Left lung (tissue), 14 donors: ENCODE measurements at places on chromosomes 2 and 18. TPM values are rescaled to one million over a fixed set of nuclear protein-coding genes. Genes with fewer than 3 reads are reported as not detected.
A peak's percentile ranks its signal among the peaks of the same experiment; 100 is the strongest.

- peak; percentile 82 for DNase-seq
These were observed 83.4 kb upstream of the RTN4 start for GRCh38 chr2:55133467-55134315.

DNA sequence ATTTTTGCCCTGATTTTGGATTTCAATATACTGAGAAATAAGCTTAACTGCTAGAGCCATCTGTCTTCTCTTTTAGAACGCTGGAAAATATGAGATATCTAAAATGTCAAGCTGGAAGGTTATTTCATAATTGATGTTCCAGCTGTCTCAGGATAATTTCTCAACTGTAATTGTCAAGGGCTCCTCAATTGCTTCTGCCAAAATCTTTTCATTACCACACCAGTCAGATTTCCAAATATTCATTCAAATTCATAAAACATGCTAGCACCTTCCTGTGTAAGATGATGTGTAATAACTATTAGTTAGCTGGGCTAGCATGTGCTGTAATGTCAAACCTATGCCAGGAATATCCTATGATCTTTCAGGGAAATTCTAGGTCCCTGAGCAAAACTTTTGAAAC is 88.1 kb downstream of the TNFRSF11A start:
- no peak for DNase-seq

- peak; percentile 34 for DNase-seq
These were observed 42.0 kb downstream of the CROCC2 start for GRCh38 chr2:240948086-240948485.

- DNase-seq: no peak
These were observed 112.4 kb downstream of the CYRIA start for GRCh38 chr2:16553226-16553625.

DNA sequence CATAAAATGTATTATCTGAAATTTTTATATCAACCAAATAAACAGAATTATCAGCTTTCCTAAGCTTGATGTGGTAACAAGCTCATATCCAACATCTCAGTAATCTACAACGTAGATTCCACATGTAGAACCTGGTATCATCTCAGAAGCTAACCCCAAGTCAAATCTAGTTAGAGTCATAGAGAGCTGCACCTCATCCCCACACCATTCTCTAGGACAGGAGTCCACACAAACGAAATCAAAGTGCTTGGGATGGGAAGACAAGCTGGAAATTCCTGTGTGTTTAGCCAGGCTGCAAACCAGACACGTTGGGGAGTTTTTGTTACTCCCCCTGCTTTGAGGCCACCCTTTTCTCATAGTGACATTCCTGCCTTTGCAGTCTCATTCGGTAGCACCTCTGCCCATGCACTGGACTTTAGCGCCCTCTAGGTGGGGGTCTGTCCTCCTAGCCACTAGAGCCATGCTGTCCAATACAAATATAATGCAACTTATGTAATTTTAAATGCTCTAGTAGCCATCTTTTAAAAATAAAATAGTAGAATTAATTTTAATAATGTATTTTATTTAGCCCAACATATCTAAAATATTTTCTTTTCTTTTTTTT is 28.1 kb upstream of the SATB2 start:
- DNase-seq: peak; percentile 44

The PSD4 gene
- 15.3 TPM for polyA plus RNA-seq

DNA sequence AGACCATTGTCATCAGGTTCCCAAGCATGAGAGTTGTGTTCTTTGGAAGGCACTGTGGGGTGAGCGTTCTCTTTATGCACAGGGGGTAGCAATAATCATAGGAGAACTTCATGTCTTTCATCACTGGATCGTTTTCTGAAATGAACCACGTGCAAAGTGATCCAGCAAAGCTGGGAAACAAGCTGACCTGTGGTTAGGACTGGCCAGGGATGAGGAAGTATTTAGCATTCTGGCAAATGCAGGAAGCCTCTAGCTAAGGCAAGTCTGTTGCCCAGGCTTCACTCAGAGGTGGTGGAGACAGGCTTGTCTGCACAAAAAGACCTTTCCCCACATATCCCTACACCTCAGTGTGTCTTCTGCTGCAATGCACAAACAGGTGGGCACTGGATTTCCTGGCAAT is 58.6 kb downstream of the MMADHC start:
- no peak for DNase-seq

DNA sequence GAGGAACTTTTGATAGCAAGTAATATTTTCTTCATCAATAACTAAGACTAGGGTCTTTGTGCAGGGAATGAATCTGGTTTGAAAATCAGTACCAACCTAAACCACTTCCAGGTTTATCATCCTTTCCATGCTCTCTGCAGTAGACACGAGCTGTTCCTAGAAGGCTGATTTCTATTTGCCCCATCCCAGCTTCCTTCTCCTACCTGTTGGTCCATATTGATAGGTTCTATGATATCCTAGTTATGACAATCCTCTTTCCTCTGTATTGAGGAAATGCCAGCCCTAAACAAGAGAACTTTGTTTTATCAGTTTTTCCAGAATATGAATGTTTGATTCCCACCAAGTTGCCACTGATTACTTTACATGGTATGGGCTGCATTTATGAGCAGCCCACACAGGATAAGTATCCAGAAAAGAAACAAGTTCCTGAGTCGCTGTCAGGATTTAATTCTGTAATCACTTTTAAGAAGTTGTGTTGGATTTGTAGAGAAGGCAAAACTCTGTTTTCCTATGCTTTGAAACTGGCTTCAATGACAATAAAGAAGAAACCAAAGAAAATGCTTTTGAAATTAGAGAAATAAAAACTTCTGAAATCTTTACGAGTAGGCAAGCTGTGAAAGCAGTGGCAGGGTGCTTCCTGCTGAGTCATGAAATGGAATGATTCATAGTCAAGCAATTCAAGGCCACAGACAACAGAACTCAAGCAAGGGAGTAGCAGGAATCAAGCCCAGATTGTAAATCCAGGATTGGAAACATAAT is 37.3 kb upstream of the TANK start:
- no peak for DNase-seq

DNA sequence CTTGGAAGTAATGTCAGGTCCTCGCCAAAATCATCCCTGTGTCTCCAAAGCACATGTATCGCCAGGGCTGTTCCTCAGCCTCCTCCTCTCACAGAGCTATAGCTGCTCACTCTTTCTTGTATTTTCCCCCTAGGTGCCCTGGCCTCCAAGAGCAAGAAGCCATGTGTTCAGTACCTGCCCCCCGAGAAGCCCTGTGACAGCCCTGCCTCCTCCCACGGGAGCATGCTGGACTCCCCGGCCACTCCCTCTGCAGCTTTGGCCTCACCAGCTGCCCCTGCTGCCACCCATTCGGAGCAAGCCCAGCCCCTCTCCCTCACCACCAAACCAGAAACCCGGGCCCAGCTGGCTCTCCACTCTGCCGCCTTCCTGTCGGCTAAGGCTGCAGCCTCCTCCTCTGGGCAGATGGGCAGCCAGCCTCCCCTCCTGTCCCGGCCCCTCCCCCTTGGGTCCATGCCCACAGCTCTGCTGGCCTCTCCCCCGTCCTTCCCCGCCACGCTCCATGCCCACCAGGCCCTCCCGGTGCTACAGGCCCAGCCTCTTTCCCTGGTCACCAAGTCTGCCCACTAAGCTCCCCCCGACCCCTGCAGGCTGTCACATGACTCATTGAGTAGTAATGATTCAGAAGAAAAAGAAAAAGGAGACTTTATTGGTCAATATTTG is 18.8 kb downstream of the TGOLN2 start:
- DNase-seq: peak; percentile 83

The FAM161A gene
- 26.4 TPM for polyA plus RNA-seq

DNA sequence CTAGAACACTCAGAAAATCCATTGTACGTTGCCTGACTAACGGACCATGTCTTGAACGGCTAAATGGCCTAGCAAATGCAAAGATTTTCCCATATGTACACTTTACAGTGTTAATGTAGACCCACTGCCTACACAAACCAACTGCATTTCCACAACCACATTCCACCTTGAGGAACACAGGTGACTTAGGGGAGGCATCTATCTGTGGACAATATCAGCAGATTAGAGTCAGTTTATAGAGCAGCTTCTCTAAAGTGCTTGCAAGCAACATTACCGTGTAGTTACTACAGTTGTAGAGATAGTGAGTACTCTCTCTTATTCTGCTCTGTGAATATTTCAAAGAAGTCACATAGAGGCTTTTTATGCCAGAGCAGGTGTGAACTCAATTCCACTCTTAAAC is 139.6 kb downstream of the TCF4 start:
- no peak for DNase-seq

DNA sequence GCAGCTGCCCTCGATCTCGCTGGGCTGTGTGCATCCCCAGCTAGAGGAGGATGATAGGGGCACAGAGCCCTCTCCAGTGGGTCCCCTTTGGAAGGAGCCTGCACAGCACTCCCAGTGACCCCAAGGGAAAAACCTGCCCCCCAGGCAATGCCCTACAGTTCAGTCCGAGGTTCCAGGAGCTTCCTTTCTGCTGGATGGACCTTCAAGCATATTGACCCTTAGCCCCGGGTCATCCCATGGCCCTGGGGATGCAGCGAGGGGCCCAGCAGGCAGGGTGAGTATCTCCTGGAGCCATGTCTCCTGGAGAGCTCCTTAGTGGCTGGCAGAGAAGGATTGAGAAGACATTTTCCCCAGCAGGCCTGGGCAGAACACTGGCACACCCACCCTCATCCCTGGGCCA is 45.4 kb upstream of the CTDP1 start:
- DNase-seq: no peak

The DAW1 gene
- polyA plus RNA-seq: 3.6 TPM

DNA sequence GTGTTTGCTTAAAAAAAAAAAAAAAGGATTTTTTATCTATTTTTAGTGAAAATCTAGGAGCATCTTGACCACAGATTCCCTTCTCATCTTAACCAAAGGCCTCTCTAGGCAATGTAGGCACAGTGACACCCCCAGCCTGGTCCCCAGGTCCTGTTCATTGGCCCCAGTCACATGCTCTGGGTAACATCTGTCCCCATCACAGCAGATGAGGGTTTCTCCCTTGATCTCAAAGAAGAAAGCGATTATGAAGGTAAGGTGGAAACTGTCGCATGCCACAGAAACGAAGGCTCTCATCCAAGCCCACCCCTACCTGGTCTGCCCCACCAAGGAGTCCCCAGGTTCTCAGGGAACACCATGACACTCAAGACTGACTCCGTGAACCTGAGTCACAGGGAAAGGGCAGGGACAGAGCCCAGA is 4.7 kb downstream of the HS6ST1 start:
- DNase-seq: no peak

The PMAIP1 gene
- polyA plus RNA-seq: 1.9 TPM

DNA sequence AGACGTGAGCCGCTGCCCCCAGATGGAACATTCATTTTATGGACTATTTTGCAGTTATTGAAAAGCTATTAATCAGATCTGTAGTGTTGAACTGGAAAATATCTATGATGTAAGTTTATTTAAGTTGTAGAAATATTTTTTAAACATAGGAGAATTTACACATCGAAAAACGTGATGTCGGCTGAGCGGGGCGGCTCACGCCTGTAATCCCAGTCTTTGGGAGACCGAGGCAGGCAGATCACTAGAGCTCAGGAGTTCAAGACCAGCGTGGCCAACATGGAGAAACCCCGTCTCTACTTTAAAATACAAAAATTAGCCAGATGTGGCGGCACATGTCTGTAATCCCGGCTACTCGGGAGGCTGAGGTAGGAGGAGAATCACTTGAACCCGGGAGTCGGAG is 2.0 kb upstream of the TIA1 start:
- no peak for DNase-seq

The UGT1A4 gene
- polyA plus RNA-seq: not detected

DNA sequence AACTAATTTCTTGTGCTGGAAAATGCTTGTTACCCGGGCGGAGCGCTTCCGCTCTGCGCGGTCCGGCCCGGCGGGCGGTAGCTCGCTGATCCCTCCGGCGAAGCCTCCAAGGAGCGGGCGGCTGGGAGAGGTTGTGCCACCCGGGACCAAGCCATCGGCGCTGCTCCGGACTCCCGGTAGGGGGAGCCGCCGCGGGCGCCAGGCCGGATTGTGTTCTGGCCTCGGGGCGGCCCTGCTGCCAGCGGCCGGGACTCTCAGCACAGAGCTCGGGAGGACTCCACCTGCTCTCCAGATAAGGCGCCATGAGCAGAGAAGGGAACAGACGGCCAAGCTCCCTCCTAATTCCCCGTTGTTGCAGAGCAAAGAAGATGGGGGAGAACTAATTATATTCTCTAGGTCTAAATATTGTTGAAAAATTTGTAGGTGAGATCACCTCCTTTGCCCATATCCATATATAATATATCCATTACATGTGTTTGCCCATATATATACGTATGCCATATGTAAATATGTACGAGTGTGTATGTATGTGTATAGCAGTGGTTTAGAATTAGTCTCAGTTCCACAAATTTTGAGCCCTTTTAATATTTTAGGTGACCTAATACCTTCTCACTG is 13.8 kb upstream of the SATB2 start:
- DNase-seq: no peak

- no peak for DNase-seq
These were observed 403.8 kb downstream of the DCDC2C start for GRCh38 chr2:4107179-4107578.

The MERTK gene
- polyA plus RNA-seq: 20.6 TPM

GRCh38 chr2:104736026-104736425 is 117.9 kb upstream of the POU3F3 start:
- DNase-seq: no peak

The C18orf54 gene
- 15.7 TPM for polyA plus RNA-seq

DNA sequence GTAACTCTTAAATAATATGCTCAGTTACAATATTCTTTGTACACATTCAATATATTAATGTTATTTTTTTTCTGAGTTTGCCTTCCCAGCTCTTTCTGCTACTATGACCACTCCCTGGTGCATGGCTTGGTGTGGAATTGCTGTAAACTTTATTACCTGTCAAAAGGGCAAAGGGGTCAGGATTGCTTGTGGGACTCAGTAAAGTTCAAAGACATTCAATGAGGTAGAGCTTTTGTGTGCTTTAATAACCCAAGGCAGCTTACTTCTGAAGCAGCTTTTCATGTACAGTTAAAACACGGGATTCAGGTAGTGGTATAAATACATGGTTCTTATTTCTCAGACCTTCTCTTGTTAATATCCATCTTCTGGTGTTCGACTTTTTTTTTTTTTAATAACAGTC is 132.8 kb downstream of the MEIS1 start:
- no peak for DNase-seq

The CACNB4 gene
- 11.2 TPM for polyA plus RNA-seq

The CFAP65 gene
- polyA plus RNA-seq: 1.0 TPM

The FBXO48 gene
- polyA plus RNA-seq: 3.2 TPM

DNA sequence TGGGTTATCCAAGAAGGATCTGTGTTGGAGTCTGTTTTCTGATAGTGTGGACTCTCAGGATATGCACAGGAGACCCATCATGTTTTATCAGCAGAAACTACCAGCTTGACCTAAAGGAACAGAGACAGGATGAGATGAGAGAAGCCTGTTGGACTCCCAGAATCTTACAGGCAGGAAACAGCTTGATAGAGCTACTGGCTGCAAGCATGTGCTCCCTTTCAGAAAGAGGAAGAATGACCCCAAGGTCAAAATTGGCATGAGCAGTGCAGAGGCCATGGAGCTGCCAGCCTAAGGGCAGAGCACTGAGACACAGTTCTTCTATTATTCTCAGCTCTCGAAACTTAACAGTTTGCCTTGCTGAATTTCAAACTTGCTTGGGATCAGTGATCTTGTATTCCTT is 135.2 kb upstream of the NFATC1 start:
- DNase-seq: no peak

DNA sequence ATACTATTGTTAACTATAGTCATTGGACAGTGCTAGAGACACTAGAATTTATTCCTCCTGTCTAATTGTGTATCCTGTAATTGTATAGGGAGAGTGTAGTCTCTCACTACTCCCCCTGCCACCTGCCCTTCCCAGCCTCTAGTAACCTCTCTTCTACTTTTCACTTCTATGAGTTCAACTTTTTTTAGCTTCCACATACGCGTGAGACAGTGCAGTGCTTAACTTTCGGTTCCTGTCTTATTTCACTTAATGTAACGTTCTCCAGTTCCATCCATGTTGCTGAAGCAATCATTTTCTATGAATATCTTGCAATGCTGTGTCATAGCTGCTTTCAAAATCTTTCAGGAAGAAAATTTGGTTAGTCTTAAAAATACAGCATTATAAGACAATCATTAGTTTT is 22.8 kb upstream of the RUFY4 start:
- no peak for DNase-seq
